Cardiac muscle cell (in vitro differentiated cells and primary cell): ENCODE measurements at places on chromosomes 7 and 10.
A peak's percentile ranks its signal among the peaks of the same experiment; 100 is the strongest.

GRCh38 chr10:87560495-87561129 is 55.9 kb downstream of the MINPP1 start:
- H3K4me3 ChIP-seq = no peak overlapping the region
- no peaks in the 10 kb centered on the region for H3K36me3 ChIP-seq
- no peak overlapping the region for H3K27ac ChIP-seq
- no peaks in the 10 kb centered on the region for H3K4me1 ChIP-seq

DNA sequence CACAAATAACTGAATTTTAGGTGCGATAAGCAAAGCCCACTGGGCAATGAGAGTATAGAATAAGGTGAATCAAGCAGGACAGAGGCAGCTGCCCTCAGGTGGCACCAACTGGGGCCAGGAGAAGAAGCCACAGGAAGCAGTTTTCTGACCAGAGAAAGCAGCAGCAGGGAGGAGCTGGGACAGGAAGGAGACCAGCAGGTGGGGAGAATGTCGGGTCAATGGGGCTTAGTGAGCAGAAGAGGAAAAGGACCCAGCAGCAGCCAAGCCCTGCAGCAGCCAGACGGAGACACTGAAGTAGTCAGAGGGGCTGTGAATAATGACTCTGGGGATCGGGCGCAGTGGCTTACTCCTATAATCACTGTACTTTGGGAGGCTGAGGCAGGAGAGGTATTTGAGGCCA is 209.6 kb upstream of the SH2B2 start:
- no peak for DNase-seq
- peaks cover 2% of the 10 kb centered on the region for H3K36me3 ChIP-seq
- H3K27ac ChIP-seq = no peak overlapping the region
- no peaks in the 10 kb centered on the region for H3K27me3 ChIP-seq
- H3K4me3 ChIP-seq = no peak overlapping the region
- no peaks in the 10 kb centered on the region for H3K4me1 ChIP-seq

GRCh38 chr7:41385996-41386395 is 316.9 kb downstream of the INHBA start:
- H3K27ac ChIP-seq = no peak overlapping the region
- no peaks in the 10 kb centered on the region for H3K4me1 ChIP-seq

DNA sequence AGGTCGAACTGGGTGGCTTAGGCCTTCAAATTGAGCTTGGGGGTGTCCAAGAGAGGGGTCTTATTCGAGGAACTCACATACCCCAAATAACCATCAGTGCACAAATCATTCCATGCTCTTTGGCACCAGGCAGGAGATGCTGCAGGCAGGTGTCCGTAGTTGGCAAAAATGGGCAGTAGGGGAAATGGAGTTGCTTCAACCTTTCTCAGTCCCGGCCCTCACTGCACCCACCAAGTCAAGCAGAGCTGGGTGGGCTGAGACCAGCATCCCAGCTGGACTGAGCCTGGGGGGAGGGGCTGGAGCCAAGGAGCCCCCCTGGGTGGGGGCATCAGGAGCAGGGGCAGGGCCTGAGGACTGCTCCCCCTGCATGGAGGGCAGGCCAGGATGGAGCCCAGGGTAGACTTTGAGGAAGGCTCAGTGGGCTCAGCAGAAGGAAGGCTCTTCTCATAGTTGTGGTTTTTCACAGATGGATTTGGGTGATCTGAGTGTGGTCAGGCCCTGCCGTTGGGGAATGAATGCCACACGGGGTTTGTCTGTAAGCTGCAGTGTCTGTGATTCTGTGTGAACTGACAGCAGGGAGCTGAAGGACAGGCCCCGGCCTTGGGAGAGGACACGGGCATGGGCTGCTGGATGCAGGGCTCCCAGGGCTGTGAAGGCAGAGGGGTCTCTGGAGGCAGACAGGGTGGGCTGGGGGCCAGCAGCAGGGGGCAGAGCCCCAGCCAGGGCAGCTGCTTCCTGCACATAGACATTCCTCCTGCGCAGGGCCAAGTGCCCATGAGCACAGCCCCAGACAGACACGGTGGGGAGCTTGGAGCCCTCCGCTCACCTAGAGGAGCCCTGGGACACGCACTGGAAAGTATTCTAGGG is 144.5 kb downstream of the ADCY1 start:
- no peak for DNase-seq
- no peaks in the 10 kb centered on the region for H3K4me1 ChIP-seq
- H3K4me3 ChIP-seq = no peak overlapping the region
- no peak overlapping the region for H3K27ac ChIP-seq
- H3K36me3 ChIP-seq = no peaks in the 10 kb centered on the region

DNA sequence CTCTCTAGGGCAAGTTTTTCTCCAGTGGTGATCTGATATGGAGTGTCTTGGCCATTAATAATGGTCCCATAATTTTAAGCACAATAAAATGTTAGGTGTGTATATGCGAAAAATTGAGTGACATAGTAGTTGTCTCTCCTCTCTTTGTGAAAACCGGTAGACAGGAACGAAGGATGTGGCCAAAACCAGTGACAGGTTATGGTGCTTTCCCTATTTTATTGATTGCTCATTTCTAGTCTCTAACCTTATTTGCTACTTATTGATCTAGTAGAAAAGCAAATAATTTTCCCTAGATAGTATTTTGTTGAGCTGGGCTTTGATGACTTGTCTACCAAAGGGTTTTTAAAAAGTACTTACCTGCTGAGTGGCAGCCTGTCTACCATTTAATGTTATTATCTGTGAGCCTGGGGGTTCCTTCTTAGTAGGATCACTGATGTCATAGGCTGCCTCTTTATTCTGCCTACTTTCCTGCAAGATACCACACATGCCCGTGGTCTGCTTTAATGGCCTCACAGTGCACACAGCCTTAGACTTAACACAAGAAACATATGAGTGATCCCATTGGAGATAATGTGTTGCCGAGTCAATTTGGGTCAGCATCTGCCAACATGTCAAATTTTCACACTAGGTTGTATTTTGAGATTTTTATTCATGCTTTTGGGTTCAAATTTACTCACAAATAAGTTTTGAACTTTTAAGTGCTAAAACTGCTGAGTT is 100.0 kb downstream of the AUTS2 start:
- no peaks in the 10 kb centered on the region for H3K36me3 ChIP-seq
- no peaks in the 10 kb centered on the region for H3K27me3 ChIP-seq
- DNase-seq = no peak
- peaks cover 35% of the 10 kb centered on the region for H3K4me1 ChIP-seq
- H3K27ac ChIP-seq = no peak overlapping the region
- no peak overlapping the region for H3K4me3 ChIP-seq

- H3K4me1 ChIP-seq = no peaks in the 10 kb centered on the region
- no peak overlapping the region for H3K4me3 ChIP-seq
- DNase-seq = no peak
- H3K27ac ChIP-seq = no peak overlapping the region
Measured at GRCh38 chr7:1383398-1384112, 75.7 kb downstream of the MICALL2 start.

DNA sequence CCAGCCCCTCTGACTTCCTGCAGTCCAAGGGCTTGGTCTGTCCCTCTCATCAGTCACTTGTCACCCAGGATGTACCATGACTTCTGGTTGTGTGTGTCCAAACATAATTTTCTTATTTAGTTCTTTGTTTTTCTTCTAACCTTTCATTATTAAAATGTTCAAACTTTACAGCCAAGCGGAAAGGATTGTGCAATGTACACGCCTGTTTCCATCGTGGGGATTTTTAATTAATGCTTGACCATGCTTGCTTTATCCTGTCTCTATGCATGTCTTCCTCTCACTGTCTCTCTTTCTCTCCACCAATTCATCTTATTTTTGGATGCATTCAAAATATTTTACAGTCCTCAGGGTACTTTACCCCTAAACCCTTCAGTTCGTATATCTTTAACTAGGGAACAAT is 26.2 kb upstream of the ZNF488 start:
- H3K27me3 ChIP-seq = no peaks in the 10 kb centered on the region
- no peak overlapping the region for H3K4me3 ChIP-seq
- H3K4me1 ChIP-seq = no peaks in the 10 kb centered on the region
- no peaks in the 10 kb centered on the region for H3K36me3 ChIP-seq
- no peak for DNase-seq

DNA sequence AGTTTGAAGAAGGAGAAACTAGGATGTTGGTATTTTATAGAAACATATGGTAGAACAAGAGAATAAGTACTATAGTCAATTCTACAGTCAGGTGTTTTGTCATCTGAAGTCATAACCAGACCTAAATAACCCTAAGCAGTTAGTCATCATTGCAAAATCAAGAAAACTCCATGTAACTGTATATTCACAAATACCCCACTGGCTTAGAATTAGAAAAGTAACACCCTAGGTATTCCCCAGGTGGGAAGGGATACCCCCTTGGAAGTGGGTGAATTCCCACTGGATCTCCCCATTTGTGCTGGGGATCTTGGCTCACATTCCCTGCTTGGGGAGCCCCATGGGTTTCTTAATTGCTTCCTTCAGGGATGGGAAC is 45.9 kb upstream of the ITGB8 start:
- no peaks in the 10 kb centered on the region for H3K36me3 ChIP-seq
- H3K27me3 ChIP-seq = no peaks in the 10 kb centered on the region
- H3K4me1 ChIP-seq = no peaks in the 10 kb centered on the region
- no peak overlapping the region for H3K4me3 ChIP-seq

DNA sequence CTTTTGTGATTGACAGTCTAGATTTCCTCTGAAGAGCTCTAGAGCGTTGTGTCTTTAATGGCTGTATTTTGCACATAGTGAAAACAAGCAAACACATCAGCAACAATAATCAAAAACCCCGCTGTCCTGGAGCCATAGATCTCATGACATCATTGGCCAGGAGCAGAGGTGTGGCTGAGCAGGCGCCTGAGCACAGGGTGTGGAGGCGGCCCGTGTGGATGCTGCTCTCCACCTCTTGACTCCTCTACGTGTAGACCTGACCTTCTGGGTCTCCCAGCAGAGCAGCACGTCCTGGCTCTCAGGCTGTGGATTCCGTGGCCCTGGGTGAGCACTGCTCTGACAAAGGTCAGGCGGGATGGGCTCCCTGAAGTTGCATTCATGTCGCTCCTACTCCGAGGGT is 63.0 kb upstream of the INSYN2A start:
- H3K36me3 ChIP-seq = no peaks in the 10 kb centered on the region
- no peak overlapping the region for H3K4me3 ChIP-seq
- no peaks in the 10 kb centered on the region for H3K27me3 ChIP-seq

GRCh38 chr7:77783545-77783944 is 14.7 kb downstream of the TMEM60 start:
- H3K27me3 ChIP-seq = no peaks in the 10 kb centered on the region
- H3K4me1 ChIP-seq = peaks cover 11% of the 10 kb centered on the region
- peaks cover 11% of the 10 kb centered on the region for H3K36me3 ChIP-seq
- peak overlapping the region; percentile 24 for H3K27ac ChIP-seq
- no peak overlapping the region for H3K4me3 ChIP-seq

DNA sequence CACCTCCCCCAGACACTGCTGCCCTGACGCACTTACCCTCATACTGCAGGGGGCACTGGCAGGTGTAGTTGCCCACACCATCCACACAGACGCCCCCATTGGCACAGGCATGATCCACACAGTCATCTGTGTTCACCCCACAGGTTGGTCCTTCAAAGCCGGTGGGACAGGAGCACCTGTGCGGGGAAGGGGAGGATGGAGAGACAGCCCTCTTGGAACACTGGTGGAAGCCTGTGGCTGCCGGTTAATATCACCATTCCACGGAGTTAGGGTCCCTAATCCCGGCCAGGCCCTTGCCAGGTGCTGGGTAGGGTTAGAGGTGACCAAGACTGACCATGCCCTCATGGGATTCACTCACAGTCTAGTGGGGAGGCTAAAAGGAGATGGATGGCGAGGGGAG is 171.8 kb downstream of the SLIT1 start:
- H3K4me1 ChIP-seq = no peaks in the 10 kb centered on the region
- H3K4me3 ChIP-seq = no peak overlapping the region
- no peak for DNase-seq
- H3K27me3 ChIP-seq = no peaks in the 10 kb centered on the region
- no peak overlapping the region for H3K27ac ChIP-seq

GRCh38 chr7:71787513-71787912 is 624.6 kb downstream of the CALN1 start:
- H3K4me3 ChIP-seq = no peak overlapping the region
- H3K27ac ChIP-seq = no peak overlapping the region
- no peaks in the 10 kb centered on the region for H3K36me3 ChIP-seq

DNA sequence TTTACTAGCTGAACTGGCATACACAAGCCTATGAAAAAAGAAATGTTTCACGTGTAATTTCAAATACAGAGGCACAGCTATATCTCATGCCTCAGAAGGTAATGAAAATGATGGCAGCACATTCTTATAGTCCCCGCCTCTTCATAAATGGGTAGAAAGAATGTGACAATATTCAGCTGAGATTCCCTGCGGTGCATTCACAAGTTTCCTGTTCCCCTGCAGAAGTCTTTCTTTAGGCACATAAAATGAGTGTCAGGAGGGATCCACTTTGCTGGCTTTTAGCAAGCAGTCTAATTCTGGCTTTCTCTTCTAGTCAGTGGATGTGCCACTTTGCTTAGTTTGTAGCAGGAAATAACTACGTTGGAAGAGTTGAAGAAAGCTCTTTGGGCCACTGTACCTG is 56.1 kb downstream of the DGKB start:
- H3K4me3 ChIP-seq = no peak overlapping the region
- DNase-seq = no peak
- H3K36me3 ChIP-seq = no peaks in the 10 kb centered on the region
- no peaks in the 10 kb centered on the region for H3K4me1 ChIP-seq
- no peaks in the 10 kb centered on the region for H3K27me3 ChIP-seq

- no peak overlapping the region for H3K27ac ChIP-seq
- no peak for DNase-seq
- H3K4me3 ChIP-seq = no peak overlapping the region
- H3K4me1 ChIP-seq = no peaks in the 10 kb centered on the region
Measured at GRCh38 chr7:112404321-112404720, 45.9 kb upstream of the IFRD1 start.

GRCh38 chr10:79939969-79940368 is 8.9 kb downstream of the SFTPD start:
- H3K27ac ChIP-seq = no peak overlapping the region
- no peaks in the 10 kb centered on the region for H3K36me3 ChIP-seq
- no peaks in the 10 kb centered on the region for H3K27me3 ChIP-seq
- H3K4me3 ChIP-seq = no peak overlapping the region
- H3K4me1 ChIP-seq = no peaks in the 10 kb centered on the region

- DNase-seq = no peak
- H3K27me3 ChIP-seq = no peaks in the 10 kb centered on the region
- H3K27ac ChIP-seq = no peak overlapping the region
- H3K4me1 ChIP-seq = no peaks in the 10 kb centered on the region
- H3K4me3 ChIP-seq = no peak overlapping the region
- H3K36me3 ChIP-seq = no peaks in the 10 kb centered on the region
Measured at GRCh38 chr10:43980313-43980712, 331.6 kb upstream of the ZNF32 start.

- H3K27me3 ChIP-seq = peaks cover 51% of the 10 kb centered on the region
- H3K4me1 ChIP-seq = peaks cover 11% of the 10 kb centered on the region
- H3K36me3 ChIP-seq = no peaks in the 10 kb centered on the region
- no peak overlapping the region for H3K4me3 ChIP-seq
Measured at GRCh38 chr10:127198307-127198706, 1.9 kb upstream of the INSYN2A start.
